ENCODE measurements at places on chromosomes 2 and 18. TPM values are rescaled to one million over a fixed set of nuclear protein-coding genes. Genes with fewer than 3 reads are reported as not detected.

The EN1 gene
- total RNA-seq = not detected

The KLHL30 gene
- total RNA-seq = 16.6 TPM

The ST8SIA5 gene
- total RNA-seq = 5.2 TPM

The CFAP65 gene
- total RNA-seq = not detected

The CD8A gene
- total RNA-seq = 4.4 TPM

The SMARCAL1 gene
- 12.0 TPM for total RNA-seq

The GKN1 gene
- not detected for total RNA-seq

The IL1R2 gene
- total RNA-seq = 3.9 TPM

The EVA1A gene
- 0.84 TPM for total RNA-seq

The SERPINB11 gene
- total RNA-seq = not detected

The ERFE gene
- total RNA-seq = 1.2 TPM

The NEUROD1 gene
- not detected for total RNA-seq

The DQX1 gene
- total RNA-seq = not detected

The SLC4A3 gene
- 360 TPM for total RNA-seq

The NOP58 gene
- 33.4 TPM for total RNA-seq

The ODC1 gene
- total RNA-seq = 26.7 TPM

The TOGARAM2 gene
- total RNA-seq = 15.5 TPM

The ZCCHC2 gene
- total RNA-seq = 24.1 TPM

The CCDC150 gene
- total RNA-seq = 2.5 TPM

The CCDC121 gene
- total RNA-seq = 3.6 TPM

The NDUFAF7 gene
- total RNA-seq = 22.2 TPM

The INO80C gene
- 22.9 TPM for total RNA-seq

The TET3 gene
- 3.0 TPM for total RNA-seq

The NDC80 gene
- total RNA-seq = 0.29 TPM

The METAP1D gene
- 5.4 TPM for total RNA-seq

The PROC gene
- not detected for total RNA-seq

The CPO gene
- total RNA-seq = 0.50 TPM

The MAP3K19 gene
- total RNA-seq = not detected

The SLC5A7 gene
- total RNA-seq = 0.08 TPM

The LNPK gene
- 33.4 TPM for total RNA-seq

The LCT gene
- not detected for total RNA-seq

The WDR54 gene
- 4.1 TPM for total RNA-seq

The GGCX gene
- total RNA-seq = 37.3 TPM

The SERPINB13 gene
- total RNA-seq = not detected
